ENCODE measurements at places on chromosomes 16 and 17.
A peak's percentile ranks its signal among the peaks of the same experiment; 100 is the strongest.

- DNase-seq = peak; percentile 78
Measured at GRCh38 chr17:78421534-78422266, 43.3 kb downstream of the PGS1 start.

DNA sequence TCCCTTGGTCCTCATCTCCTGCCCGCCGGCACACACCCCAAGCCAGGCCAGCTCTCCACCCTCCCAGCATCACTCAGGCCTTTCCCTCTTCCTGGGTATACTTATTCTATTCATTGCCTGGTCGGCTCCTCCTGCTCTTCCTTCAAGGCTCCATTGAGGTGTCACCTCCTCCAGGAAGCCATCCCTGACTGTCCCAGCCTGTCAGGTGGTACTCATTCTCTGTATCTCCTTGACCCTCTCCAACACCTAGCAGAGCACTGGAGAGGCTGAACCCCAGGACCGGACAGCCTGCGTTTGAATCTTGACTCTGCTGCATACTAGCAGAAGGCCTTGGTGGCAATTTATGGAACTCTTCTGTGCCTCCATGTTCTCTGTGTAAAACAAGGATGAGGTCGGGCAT is 428 bp upstream of the TNFRSF13B start:
- DNase-seq = no peak

GRCh38 chr17:1829216-1829591 is 498 bp downstream of the SMYD4 start:
- peak; percentile 11 for DNase-seq

DNA sequence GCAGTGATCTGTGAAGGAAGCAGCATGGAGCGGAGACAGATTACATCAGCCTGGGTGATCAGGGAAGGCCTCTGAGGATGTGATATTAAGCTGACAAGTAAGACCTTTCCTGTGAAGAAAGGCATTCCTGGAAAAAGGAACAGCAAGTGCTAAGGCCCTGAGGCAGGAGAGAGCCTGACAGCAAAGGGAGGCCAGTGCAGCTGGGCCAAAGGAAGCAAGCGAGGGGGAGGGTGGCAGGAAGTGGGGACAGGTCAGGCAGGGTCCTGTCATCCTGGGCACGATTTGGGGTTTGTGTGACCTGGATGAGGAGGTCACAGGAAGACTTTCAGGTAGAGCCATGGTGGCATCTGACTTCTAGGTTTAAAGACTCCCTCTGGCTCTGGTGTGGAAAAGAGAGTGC is 12.3 kb downstream of the CPNE2 start:
- no peak for DNase-seq

DNA sequence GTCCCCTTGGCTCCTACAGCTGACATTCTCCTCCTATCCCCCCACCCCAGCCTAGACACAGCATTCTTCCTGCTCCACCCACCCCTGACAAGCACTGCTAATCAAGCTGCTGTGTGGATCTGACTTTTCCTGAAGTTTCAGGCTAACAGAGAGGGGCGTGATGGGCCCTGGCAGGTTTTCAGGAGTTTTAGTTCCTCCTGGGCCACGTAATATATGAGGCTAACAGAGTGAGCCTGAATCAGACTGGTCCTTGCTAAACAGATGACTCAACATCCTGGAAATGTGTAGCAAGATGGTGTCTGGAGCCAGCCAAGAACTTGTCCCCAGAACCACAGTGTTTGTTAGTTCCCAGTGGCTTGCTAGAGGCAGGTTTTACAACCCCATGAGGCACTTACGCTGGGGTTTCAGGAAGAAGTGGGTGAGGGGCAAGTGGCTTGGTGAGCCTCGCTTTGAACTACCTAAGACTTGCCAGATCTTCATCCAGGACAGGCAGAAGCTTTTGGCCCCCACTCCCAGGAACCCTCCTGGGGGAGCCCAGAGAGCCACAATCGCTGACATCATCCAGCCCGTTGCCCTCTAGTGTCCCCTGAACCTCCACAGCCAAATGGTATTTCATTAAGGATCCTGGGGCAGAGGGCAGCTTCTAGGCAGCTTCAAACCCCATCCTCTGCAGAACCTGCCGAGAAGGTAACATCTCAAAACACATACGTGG is 15.9 kb downstream of the TMEM92 start:
- DNase-seq = peak; percentile 99

DNA sequence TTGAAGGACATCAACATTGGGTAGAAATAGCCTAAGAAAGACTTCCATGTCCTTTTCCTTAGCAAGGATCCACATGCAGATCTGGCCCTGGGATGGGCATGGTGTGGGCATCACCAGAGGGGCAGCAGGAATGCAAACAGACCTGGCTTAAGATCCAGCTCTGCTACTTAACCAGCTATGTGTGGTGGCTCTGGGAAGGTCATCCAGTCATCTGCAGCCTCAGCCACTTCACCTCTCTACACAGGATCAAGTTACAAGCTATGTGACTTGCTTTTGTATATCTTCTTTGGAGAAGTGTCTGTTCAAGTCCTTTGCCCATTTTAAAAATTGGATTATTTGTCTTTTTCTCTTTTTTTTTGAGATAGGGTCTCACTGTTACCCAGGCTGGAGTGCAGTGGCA is 13.5 kb upstream of the ADORA2B start:
- DNase-seq = no peak

GRCh38 chr16:68068926-68069325 is 16.2 kb upstream of the NFATC3 start:
- no peak for DNase-seq

Data from choroid plexus epithelial cell (primary cell).